Osteocyte (in vitro differentiated cells): ENCODE measurements at places on chromosomes 1 and 21. TPM values are rescaled to one million over a fixed set of nuclear protein-coding genes. Genes with fewer than 3 reads are reported as not detected.

The GLIS1 gene
- 38.0 and 38.3 TPM in 2 replicates for total RNA-seq

The KRTAP10-3 gene
- not detected in 2 replicates for total RNA-seq

The CCDC27 gene
- total RNA-seq, result not detected in 2 replicates

The LCE1B gene
- not detected in 2 replicates for total RNA-seq

The PERM1 gene
- 0.13 TPM in 1 of 2 replicates, not detected in the other for total RNA-seq

The NUDT17 gene
- total RNA-seq, result 2.4 and 4.3 TPM in 2 replicates

The MXRA8 gene
- 440 and 449 TPM in 2 replicates for total RNA-seq

The ADCY10 gene
- 0.10 and 0.94 TPM in 2 replicates for total RNA-seq

The TMIGD3 gene
- not detected in 2 replicates for total RNA-seq

The LIPI gene
- total RNA-seq, result not detected in 2 replicates

DNA sequence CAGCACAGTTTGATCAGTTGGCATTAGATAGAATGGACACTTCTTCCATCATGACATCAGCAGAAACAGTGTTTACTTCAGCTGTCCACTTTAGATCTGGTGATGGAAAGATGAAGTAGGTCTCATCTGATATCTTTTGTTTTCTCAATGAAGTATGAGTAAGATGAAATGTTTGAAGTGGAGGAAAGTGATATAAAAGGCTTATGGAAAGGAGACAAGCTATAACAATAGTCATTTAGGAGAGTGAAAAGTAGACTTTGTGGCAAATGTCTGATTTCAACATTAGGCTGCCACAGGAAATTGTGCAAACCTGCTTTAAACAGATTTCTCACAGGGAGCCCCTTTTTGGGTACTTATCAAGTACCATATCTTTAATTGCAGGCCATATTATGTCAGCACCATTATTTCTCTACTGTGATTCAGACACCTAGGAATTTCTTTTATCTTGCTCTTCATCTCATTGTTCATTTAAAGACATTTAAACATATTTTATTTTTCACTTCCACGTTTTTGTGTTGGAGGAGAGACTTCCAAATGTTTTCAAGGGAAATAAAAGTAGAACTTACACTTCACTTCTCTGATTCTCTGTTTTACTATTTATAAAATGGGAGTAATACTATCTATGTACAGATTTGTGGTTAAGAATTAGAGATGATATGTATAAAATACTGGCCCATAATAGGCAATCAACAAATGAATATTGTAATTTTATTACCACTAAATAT, 18.1 kb downstream of the PDC start:
- no peak for DNase-seq

DNA sequence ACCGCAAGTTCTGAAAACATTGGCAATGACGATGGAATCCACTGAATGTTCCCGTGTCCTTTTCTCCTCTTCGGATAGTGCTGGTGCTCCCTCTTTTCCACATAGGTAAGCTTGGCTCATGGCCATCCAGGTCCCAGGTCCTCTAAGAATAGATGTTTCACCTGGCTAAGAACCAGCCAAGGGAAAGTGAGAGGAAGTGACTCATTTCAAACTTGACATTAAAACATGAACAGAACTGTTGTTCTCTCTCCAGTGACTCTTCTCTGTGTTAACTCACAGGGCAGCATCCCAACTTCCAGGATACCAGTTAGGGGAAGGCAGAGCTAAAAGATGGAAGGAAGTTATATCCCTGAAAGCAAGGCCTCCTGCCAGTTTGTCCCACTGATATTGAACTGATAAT, 493.8 kb upstream of the CHRM3 start:
- no peak for DNase-seq

DNA sequence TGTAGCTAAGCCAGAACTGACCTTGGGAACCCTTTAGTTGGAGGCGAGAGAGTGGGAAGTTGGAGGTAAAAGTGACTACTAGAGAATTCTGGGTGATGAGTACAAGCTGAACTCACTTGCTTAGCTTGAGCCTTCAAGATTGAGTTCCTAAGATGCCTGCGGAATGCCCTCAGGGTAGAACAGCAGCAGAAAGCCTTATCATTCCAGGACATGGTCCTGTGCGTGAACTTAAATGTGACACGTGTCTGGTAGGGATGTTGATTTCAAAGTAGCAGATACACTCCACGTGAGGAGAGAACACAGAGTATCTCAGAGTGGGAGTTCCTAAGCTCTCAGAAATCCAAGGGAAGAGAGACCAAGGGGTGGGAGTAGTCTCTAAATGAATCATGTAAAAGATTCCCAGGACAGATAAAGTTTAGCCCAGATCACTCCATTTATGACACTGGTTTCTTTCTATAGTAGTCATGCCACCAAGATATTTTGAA, 60.1 kb downstream of the KCNK1 start:
- no peak for DNase-seq

DNA sequence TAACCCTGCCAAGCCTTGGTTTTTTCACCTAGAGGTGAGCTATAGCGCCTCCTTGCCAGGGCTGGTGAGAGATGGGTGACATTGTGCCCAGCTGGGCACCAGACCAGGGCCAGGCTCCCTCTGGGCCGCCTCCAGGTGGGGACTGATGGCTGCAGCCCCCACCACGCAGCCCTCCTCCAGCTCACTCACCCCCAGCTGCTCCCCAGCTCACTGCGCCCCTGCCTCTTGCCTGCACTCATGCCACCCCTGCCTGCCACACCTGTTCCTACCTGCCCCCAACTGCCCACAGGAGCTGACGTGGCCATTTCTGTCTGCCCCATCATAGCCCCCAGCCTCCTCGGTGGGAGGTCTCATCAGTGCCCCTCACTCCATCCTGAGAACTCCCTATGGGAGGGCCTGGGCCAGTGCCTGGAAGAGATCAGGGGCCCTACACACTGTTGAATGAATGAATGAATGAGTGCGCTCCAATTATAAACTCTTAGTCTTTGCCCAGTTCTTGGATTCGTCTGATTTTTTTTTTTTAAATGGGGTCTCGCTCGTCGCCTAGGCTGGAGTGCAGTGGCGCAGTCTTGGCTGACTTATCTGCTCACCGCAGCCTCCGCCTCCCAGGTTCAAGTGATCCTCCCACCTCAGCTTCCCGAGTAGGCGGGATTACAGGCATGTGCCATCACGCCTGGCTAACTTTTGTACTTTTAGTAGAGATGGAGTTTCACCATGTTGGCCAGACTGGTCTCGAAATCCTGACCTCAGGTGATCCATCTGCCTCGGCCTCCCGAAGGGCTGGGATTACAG, 26.4 kb upstream of the VPS13D start:
- DNase-seq, result no peak

DNA sequence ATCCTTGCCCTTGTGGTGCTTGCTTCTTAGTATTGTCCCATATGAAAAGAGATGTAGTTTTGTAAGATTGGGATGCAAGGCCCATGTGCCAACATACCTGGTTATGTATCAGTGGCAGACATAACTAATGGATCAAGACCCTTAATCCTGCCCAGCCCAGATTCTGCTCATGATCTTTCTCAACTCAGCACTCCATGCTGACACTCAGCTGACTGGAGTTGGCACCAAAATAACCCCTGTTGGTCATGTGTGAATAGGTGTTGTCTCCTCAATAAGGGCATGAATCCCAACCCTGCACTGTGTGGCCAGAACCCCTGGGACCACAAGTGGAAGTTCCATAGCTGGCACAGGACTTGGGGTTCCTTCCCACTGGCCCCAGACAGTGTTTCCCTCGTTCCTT, 13.9 kb upstream of the CNR2 start:
- no peak for DNase-seq

DNA sequence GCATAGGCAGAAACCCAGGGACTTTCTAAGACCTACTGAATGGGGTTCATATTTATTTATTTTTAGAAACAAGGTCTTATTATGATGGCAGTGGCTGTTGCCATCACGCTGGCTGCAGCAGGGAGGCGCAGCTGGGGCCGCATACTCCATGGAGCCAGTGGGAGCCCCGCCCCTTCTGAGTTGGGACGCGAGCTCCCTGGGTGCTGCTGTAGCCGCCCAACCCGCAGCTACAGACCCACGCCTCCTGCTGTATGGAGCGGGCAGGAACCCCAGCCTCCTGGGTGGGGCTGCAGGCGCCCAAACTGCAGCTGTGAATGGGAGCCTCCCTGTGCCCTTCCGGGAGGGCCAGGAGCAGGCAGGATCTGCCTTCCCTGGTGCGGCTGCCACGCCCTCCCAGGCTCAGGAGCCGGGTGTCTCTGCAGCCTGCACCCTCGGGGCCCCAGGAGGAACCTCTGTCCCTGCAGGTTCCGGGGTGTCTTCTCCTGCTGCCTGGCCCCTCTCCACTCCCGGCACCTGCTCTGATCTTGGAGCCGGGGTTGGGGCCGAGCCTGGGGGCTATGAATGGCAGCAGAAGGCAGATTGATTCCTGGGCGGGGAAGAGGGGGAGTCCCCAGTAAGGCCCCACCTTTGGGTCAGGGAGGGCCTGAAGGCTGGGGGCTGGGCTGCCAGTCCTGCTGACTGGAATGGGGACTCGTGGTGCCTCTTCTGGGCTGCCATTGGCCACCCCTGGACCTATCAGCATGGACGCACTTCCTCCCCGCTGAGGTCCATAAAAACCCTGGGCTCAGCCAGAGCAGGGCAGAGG, 66.5 kb upstream of the LRRN2 start:
- no peak for DNase-seq

GRCh38 chr1:201157949-201158348, 3.7 kb upstream of the TMEM9 start:
- DNase-seq, result no peak

- no peak for DNase-seq
These were observed 416.9 kb upstream of the USP24 start for GRCh38 chr1:55632058-55632457.

- DNase-seq, result no peak
These were observed 28.6 kb downstream of the PLPPR4 start for GRCh38 chr1:99292886-99293285.

GRCh38 chr21:31145274-31145673, 107.0 kb upstream of the KRTAP19-8 start:
- DNase-seq, result no peak

DNA sequence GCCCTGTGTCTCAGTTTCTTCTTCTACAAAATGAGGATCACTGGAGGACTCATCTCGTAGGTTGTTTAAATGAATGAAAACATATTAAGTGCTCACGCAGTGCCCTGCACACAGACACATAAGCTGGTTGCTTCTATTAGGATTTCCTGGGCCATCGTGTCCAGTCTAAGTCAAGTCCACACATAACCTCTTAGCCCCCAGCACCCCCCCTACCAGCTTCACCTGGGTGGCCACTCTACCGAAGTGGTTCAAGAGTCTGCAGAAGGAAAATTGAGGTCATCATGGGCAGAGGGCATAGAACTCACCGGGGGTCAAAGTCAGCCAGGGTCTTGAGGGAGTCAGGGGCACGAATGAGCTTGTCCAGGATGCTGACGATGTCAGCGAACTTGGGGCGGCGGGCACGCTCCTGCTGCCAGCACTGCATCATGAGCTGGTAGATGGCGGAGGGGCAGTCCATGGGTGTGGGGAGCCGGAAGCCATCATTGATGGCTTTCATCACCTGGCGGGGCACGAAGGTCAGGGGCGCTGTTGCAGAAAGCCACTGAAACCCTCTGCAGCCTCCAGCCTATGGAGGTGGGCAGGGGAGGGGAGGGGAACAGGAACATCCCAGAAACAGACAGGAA, 25.8 kb downstream of the EPHA2 start:
- DNase-seq, result no peak

- no peak for DNase-seq
These were observed 69.0 kb upstream of the NFIA start for GRCh38 chr1:61013189-61013945.

- no peak for DNase-seq
These were observed 10.6 kb downstream of the LCA5L start for GRCh38 chr21:39434950-39435349.

GRCh38 chr1:70072231-70072751, 133.1 kb downstream of the LRRC40 start:
- DNase-seq, result no peak

GRCh38 chr1:189960769-189961168, 516.9 kb downstream of the BRINP3 start:
- DNase-seq, result no peak

- DNase-seq, result no peak
These were observed 14.2 kb downstream of the KCNAB2 start for GRCh38 chr1:6059866-6060265.

GRCh38 chr1:207810606-207811295, 58.9 kb downstream of the CD46 start:
- peak; percentile 46 for DNase-seq

DNA sequence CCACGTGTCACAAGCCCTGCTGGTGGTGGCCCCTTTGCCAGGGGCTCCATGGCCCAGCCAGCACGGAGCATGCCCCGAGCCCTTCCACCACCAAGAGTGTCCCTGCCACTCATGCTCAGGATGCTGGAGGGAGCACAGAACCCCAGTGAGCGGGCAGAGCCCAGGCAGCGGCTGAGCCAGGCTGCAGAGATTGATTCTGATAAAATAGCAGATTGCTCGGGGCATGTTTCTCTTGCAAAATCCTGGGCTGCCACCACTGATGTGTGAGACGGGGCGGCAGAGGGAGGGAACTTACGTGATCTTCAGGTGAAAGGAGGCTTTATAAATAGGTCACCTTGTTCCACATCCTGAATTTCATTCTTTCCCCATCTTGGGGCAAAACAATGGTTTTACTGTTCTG, 53.2 kb downstream of the SPSB1 start:
- no peak for DNase-seq

GRCh38 chr1:59544615-59545293, 247.9 kb downstream of the FGGY start:
- DNase-seq, result no peak

DNA sequence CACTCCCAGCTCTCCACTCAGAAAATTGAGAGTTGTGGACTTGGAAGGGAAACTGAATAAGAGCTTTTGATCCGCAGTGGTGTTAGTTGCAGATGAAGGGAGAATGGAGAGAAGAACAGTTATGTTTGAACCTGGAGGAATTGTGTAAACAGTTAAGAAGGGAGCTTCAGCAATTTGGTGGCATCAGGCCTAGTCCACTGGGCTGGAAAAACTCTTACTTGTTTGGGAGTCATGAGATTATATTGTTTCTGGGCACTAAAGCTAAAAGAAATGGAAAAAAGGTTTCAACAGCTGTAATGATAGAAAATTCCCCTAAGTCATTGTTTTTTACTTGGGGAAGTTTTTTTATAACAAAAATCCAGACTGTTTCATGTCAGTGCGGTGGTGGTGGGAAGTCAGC, 256.1 kb upstream of the C1orf87 start:
- DNase-seq, result no peak
